ENCODE measurements at places on chromosomes 1 and 21. TPM values are rescaled to one million over a fixed set of nuclear protein-coding genes. Genes with fewer than 3 reads are reported as not detected.

The AK4 gene
- 26.8 TPM for total RNA-seq

The OR10J1 gene
- total RNA-seq = not detected

The PADI1 gene
- total RNA-seq = 2.3 TPM

The CELA3B gene
- 3.4 TPM for total RNA-seq

The ZBTB8A gene
- total RNA-seq = 6.5 TPM

The OVAAL gene
- not detected for total RNA-seq

The NR0B2 gene
- total RNA-seq = 5.2 TPM

The RUNX3 gene
- 0.10 TPM for total RNA-seq

The PCSK9 gene
- total RNA-seq = 0.26 TPM

The NBPF4 gene
- not detected for total RNA-seq

The PTPRC gene
- 1.4 TPM for total RNA-seq

The ARPC5 gene
- total RNA-seq = 104 TPM

The LRRC47 gene
- 51.0 TPM for total RNA-seq

The ZSWIM5 gene
- 7.9 TPM for total RNA-seq

The TDRD10 gene
- not detected for total RNA-seq

The HES5 gene
- total RNA-seq = not detected

The ADSS2 gene
- 42.2 TPM for total RNA-seq

The B3GALT2 gene
- total RNA-seq = 0.08 TPM

The DRAXIN gene
- 0.13 TPM for total RNA-seq

The S1PR1 gene
- total RNA-seq = 0.41 TPM

The SFT2D2 gene
- total RNA-seq = 68.1 TPM

The FAM151A gene
- total RNA-seq = not detected

The CHIT1 gene
- total RNA-seq = not detected

The ZBTB8B gene
- total RNA-seq = 0.08 TPM

The PTPN14 gene
- total RNA-seq = 209 TPM

The LRRIQ3 gene
- 0.85 TPM for total RNA-seq

The TCHHL1 gene
- not detected for total RNA-seq

The ZNF678 gene
- total RNA-seq = 8.0 TPM

The PTPN22 gene
- total RNA-seq = not detected

The GRHL3 gene
- total RNA-seq = 16.7 TPM

The RGS8 gene
- total RNA-seq = not detected

The CR1L gene
- total RNA-seq = not detected

The OR2L13 gene
- total RNA-seq = not detected

All from Panc1 (cell line).